ENCODE measurements at places on chromosomes 16 and 17. TPM values are rescaled to one million over a fixed set of nuclear protein-coding genes. Genes with fewer than 3 reads are reported as not detected.

DNA sequence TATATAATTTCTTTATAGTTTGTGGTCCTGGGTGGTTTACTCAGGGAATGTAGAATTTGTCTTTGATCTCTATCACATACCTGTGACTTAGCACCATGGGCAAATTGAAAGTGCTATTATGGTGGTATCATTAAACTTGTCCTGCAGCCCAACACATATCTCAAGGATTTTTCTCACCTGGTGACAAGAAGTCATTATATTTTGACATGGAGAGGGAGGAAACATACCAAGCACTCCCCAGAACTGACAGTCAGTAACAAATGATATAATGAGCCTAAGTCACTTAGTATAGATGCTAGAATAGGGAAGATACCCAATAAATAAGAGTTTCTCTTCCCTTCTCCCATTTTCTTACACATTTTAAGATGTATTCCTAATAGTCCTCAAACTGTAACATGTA, 805.5 kb upstream of the KIF2B start:
- DNase-seq, result no peak

GRCh38 chr17:34201767-34202166, 53.3 kb upstream of the CCL2 start:
- no peak for DNase-seq

GRCh38 chr17:1941272-1942065, 83.7 kb downstream of the RTN4RL1 start:
- no peak for DNase-seq

GRCh38 chr17:39082482-39082881, 69.0 kb downstream of the PLXDC1 start:
- no peak for DNase-seq

The KRTAP1-5 gene
- not detected for total RNA-seq

Data from WTC11 (cell line).